ENCODE measurements at places on chromosomes 4 and X. TPM values are rescaled to one million over a fixed set of nuclear protein-coding genes. Genes with fewer than 3 reads are reported as not detected.

DNA sequence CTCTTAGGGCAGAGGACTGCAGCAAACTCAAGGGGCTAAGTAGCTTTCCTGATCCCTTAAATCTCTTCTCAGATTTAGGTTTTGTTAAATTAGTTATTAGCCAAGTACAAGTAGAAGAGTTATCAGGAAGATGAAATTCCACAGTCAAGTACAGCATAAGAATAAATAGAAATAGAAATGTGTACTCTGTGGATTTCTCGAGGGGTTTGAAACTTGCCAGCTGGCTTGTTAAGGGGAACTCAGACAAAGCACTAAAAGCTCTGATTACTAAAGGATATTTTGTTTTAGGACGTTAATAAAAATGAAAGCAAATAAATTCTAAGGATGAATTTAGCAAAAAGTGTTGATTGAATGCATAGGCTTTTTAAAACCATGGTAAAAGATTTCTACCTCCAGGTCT, 654.6 kb downstream of the RAPGEF2 start:
- no peak overlapping the region for H3K27ac ChIP-seq
- no peaks in the 10 kb centered on the region for H3K27me3 ChIP-seq
- no peaks in the 10 kb centered on the region for H3K36me3 ChIP-seq
- no peak for DNase-seq
- no peak overlapping the region for H3K4me3 ChIP-seq
- H3K4me1 ChIP-seq, result no peaks in the 10 kb centered on the region

GRCh38 chrX:124863303-124863702, 456.4 kb upstream of the TEX13C start:
- H3K4me3 ChIP-seq, result no peak overlapping the region
- no peaks in the 10 kb centered on the region for H3K4me1 ChIP-seq
- no peaks in the 10 kb centered on the region for H3K27me3 ChIP-seq

DNA sequence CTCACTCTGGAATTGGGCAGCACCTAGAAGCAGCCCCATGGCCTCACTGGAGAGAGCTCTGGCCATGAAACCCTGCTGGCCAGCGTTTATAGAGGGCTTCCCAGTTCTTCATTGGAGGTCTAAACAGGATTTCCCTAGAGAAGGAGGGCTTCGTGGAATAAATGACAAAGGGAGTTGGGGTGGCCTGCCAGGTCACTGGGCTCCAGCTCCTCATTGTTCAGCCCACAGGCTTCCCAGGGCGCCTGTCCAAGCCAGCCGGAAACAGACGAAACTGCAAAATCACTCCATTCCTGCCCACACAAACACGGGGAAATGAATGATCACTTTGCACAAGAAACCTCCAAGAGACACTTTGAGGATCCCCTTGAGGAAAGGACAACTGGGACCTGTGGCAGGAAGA, 189.7 kb downstream of the TSPAN5 start:
- H3K27me3 ChIP-seq, result peaks cover 3% of the 10 kb centered on the region
- H3K36me3 ChIP-seq, result peaks cover 36% of the 10 kb centered on the region
- peaks cover 38% of the 10 kb centered on the region for H3K4me1 ChIP-seq
- no peak for DNase-seq

DNA sequence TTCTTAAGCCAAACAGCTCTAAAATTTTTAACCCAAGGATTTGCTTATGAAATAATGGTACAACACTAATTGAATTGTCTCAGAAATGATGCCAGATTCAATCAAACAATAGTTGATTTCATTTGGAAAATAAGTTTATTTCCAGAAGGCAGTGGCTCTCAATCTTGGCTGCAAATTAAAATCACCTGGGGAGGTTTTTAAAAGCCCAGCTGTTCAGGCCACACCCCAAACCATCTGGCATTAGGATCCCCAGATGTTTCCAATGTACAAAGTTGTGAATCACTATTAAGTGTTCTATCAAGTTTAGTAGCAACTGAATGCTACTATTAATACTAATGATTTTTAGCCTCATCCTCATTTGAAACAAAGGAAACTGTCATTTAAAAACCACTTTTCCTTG, 22.2 kb downstream of the TMEM184C start:
- no peak overlapping the region for H3K4me3 ChIP-seq
- peaks cover 12% of the 10 kb centered on the region for H3K4me1 ChIP-seq
- H3K27ac ChIP-seq, result no peak overlapping the region
- no peaks in the 10 kb centered on the region for H3K27me3 ChIP-seq

DNA sequence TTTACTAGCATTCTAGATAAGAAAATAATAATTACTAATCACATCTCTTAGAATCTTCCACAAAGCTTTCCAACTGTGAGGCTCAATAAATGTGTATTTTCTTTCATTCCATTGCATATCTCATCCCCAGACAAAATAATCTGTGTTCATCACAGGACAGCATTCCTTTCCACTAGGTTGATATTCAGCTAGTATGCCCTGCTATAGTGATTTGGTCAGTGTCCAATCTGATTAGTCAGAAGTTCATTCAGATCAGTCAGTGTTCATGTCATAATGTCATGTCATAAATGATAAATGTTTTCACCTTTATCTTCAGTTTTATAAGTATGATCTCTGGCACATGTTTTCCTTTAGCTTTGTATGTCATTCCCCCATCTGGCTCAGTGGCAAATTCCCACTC, 611.4 kb downstream of the KCTD8 start:
- no peaks in the 10 kb centered on the region for H3K36me3 ChIP-seq
- H3K27ac ChIP-seq, result no peak overlapping the region
- DNase-seq, result no peak
- H3K27me3 ChIP-seq, result no peaks in the 10 kb centered on the region
- H3K4me3 ChIP-seq, result no peak overlapping the region

Gene RASSF6
- total RNA-seq, result not detected

Gene FGF13
- total RNA-seq, result not detected

Data from activated CD8-positive, alpha-beta memory T cell treated with anti-CD3 and anti-CD28 coated beads, Interleukin-2, amount 10 ng/mL, durations not matched to agents 7 days and 5 days (primary cell).